ENCODE measurements at places on chromosomes 7 and 10.

DNA sequence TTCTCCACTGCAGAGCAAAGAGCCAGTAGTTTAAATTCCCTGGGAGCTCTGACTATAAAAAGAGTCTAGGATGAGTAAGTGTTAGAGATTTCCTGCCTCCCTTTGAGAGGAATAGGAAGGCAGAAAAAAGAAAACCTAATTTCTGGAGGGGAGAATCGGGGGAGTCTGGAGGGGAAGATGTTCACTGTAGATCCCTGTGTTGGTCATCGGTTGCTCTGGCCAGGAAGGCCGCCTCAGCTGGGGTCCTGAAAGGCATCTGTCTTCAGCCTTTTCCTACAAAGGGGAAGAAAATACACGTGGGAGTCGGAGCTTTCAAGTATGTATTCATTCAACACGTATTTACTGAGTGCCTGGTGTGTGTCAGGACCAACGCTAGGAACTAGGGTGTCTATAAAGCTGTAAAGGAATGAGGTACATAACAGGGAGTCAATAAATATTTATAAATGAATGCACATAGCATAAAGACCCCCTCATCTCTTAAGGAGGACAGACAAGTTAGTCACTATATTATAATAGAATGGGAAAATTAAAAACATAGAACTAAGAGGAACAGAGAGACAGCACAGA, 101.1 kb downstream of the ICA1 start:
- DNase-seq: no peak

DNA sequence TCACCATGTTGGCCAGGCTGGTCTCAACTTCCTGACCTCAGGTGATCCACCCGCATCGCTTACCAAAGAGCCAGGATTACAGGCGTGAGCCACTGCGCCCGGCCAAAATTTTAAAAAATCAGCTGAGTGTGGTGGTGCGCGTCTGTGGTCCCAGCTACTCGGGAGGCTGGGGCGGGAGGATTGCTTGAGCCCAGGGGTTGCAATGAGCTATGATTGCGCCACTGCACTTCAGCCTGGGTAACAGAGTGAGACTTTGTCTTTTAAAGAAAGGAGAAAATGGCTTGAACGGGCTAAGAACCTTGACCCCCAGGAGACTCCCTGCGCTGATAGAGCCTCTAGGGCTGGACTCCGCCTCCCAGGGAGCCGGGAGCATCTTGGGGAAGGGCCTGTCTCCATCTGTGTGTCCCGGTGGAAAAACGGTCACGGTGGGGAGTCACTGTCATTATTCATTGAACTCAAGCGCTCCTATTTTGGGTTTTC, 760 bp upstream of the KCTD7 start:
- no peak for DNase-seq

- no peak for DNase-seq
Observed at GRCh38 chr7:106501605-106502580, 159.1 kb downstream of the CCDC71L start.

DNA sequence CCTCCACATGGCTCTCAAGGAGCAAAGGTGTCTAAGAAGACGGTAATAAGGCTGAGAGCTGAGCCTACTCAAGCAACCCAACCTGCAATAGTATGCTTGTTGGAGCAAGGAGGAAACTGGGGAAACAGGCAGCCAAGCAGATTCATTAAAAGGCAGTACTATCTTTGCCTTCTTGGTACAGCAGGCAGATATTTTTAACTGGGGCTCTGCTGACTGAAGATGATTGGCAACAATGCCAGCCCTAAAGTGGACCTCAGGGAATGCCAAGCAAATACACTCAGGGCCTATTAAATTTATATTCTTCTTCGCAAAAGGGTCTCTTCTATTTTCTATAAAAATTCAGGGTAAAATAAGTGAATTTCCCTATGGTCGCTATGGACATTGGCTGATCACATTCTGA, 109.4 kb upstream of the PCGF5 start:
- no peak for DNase-seq

DNA sequence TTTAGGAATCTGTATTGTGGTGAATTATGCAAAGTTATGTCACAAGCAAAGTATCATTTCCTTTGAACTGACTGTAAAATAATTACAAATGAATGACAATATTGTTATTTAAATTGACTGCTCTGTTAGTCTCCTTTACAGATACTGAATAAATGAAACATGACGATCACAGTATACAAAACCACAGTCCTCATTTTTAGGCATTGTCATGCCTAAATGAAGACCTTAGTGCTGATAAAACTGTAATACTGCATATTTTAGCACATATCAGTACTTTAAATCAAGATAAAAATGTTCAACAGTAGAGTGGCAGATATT, 39.7 kb upstream of the FEZF1 start:
- DNase-seq: no peak

DNA sequence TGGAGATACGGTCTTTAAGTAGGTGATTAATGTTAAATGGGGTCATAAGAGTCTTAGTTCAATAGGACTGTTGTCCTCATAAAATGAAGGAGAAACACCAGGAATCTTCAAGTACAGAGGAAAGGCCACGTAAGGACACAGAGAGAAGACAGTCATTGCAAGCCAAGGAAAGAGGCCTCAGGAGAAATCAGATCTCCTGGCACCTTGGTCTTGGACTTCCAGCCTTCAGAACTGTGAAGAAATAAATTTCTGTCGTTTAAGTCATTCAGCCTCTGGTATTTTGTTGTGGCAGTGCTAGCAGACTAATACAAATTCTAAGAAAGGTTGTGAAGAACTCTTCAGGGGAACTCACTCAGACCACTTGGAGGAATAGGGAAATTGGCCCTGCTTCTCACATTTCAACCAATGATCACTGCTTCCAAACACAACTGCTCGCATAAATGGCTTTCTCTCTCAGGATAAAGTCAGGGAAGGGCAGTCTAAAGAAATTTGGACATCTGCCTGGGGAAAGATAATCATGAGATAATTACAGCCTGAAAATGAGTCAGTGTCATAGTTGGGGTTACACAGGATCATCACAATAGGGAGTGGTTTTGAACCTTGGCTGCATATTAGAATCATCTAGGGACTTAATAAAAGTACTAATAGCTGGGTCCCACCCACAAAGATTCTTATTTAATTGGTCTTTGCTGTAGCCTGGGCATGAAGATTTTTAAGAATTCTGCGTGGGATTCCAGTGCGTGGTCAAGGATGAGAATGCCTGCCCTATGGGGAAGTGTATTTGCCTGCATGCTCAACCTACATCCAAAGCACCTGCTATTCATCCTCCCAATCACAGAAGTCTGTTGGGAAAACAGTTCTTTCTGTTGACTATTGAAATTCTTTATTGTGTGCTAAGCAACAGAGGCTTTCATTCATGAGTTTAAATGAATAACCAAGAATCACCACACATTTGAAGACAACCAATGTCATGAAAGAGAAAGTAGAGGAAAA, 310.6 kb upstream of the PLXDC2 start:
- no peak for DNase-seq

Measured in hippocampal formation (tissue), 2 donors.